Activated T-helper 2 cell treated with anti-CD3 and anti-CD28 coated beads, Interferon-gamma antibody, Interleukin-2, Interleukin-4, amounts not matched to agents 10 μg/mL and 5 μg/mL and 100 μg/mL, durations not matched to agents 14 hours and 24 hours and 36 hours (primary cell): ENCODE measurements at places on chromosomes 1 and 21.
A peak's percentile ranks its signal among the peaks of the same experiment; 100 is the strongest.

- peak; percentile 17 for DNase-seq
These were observed 619 bp downstream of the BCL9 start for GRCh38 chr1:147541672-147542568.

GRCh38 chr1:93129507-93130099 is 50.5 kb downstream of the MTF2 start:
- no peak for DNase-seq

GRCh38 chr1:178684542-178685000 is 40.5 kb upstream of the RALGPS2 start:
- DNase-seq = no peak

DNA sequence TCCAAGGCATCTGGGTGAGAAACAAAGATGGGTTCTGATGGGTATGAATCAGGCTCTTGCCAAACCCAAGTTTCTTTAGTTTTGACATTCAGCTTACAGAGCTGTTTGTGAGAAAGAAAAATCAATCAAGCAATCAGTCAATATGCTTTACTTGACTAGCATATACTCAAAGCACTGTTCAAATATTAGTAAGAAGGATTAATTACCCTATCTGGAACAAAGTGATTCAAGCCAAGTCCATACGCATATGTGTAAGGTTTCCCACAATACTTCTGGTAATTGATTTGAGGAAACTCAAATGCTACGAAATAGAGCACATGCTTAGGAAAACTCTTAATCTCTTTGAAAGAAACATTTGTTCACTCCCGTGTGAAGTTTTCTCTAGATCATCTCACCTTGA is 18.7 kb downstream of the RPE65 start:
- no peak for DNase-seq

DNA sequence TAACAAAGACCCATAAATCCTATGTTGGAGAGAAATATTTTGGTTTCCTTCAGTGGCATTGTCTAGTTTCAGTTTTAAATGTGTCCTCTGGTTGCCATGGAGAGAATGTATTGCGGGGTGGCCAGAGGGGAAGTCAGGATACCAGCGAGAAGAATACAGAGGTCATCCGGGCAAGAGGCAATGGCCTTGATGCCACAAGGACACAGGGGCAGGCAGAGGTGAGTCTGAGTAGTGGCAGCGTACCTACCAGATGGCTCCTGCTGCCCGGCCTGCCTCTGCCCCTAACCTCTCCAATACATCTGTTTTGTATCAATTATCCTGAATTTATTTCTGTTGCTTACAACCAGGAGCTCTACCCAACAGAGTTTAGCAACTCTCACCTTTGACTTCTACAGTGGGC is 14.9 kb downstream of the KLHDC7A start:
- DNase-seq = no peak

DNA sequence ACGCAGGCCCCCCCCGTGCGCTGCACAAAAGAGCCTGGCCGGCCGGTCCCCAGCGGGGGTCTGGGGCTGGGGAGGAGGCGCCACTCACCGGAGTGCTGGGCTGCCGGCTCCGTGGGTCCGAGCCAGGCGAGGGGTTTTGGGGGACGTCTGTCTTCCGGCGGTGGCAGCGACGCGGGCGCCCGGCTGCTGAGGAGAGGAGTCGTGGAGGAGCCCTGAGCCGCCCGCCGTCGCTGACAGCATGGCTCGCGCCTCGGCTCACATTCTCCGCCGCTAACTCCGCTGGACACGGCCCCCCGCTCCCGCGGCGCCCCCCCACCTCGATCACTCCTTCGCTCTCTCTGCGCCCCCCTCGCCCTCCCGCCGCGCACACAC is 649 bp downstream of the AHDC1 start:
- DNase-seq = peak; percentile 28

DNA sequence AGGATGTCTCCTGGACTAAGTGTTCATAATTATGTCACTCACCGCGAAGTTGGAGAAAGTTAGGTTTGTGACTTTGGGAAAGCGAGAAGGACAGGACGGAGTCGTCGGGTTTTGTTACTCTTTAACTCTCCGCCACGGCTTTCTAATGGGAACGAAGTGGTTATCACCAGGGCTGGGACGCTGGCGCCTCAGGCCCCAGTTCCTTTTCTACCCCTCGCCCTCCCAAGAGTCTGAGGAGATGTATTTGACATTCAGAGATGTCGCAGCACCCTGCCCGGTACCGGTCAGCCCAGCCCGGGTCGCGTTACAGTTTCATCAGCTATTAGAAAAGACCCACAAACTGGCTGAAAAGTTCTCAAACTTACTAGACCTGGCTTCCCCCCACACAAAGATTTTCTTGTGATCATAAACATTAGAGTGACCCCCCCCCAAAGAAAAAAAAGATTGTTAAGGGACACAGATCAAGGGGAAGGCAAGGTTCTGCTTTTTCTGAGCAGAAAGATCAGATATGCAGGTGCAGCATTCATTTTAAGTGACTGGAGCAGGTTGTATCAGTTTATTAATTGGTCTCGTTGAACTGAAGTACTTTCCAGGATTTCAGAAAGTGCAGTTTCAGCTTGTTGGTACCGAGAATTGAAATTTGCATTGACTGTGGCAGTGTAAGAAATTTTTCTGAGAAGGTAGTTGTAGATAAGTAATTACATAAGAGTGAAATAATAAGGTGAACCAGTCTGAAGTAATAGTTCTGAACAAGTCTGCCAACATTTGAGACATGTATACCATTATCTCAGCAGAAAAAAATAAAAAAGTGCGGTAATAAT is 859 bp upstream of the ZBTB18 start:
- no peak for DNase-seq

- no peak for DNase-seq
These were observed 554.6 kb upstream of the BEND5 start for GRCh38 chr1:49331066-49331852.

DNA sequence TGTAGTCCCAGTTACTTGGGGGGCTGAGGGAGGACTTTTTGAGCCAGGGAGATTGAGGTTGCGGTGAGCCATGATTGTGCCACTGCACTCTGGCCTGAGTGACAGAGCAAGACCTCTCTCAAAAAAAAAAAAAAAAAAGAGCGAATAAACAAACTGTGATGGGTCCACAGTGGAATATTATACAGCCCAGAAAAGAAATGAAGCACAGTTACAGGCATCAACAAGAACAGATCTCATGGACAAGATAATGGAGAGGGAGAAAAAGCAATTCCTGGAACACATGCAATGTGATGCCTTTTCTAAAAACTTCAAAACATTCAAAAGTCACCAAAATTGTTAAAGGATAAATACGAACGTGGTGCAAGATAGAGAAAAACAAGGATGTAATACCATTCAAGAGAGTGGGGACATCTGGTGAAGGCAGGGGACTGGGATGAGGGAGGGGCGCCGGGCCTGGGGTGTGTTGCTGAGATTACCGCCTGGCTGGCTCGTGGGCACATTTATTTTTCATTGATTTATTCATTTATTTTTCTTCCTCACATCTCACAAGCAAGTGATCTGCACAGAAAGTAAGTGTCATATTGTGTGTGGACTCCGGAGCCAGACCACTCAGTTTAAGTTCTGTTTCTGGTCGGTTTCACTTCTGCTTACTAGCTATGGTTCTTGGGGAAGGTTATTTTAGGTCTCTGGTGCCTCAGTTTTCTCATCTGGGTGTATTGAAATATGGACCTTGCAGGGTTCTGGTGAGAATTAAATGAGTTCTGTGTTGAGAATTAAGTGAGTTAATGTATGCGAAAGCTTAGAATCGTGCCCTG is 30.1 kb downstream of the ABCG1 start:
- DNase-seq = no peak

- DNase-seq = no peak
These were observed 25.2 kb upstream of the FGGY start for GRCh38 chr1:59271561-59272260.

GRCh38 chr1:112450773-112451172 is 54.8 kb downstream of the CTTNBP2NL start:
- no peak for DNase-seq

DNA sequence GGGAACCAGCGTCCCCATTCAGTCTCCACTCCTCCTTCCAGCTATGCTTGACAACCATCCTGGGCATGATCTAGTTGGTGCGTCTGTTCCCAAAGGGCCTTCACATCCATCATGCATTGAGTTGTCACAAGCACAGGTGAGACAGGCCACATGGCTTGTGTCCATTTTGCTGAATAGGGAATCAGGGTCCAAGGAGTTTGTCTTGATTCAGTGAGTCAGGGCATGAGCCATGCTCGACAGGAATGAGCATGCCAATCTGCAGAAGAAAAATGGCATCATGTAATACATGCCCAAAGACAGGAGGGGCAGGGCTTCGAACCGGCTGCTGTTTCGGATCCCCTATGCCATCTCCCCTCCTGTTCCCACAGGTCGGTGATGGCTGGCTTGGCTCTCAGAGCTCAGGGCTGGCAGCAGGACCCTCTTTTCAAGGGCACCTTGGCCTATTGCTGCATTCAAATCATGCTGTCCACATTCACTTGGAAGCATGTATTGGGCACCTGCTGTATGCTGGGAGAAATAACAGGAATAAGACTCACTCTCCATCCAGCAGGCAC is 44.5 kb downstream of the PKP1 start:
- DNase-seq = no peak

GRCh38 chr21:45329261-45330074 is 41.8 kb upstream of the POFUT2 start:
- no peak for DNase-seq

GRCh38 chr1:213714645-213715044 is 273.1 kb upstream of the PROX1 start:
- no peak for DNase-seq

DNA sequence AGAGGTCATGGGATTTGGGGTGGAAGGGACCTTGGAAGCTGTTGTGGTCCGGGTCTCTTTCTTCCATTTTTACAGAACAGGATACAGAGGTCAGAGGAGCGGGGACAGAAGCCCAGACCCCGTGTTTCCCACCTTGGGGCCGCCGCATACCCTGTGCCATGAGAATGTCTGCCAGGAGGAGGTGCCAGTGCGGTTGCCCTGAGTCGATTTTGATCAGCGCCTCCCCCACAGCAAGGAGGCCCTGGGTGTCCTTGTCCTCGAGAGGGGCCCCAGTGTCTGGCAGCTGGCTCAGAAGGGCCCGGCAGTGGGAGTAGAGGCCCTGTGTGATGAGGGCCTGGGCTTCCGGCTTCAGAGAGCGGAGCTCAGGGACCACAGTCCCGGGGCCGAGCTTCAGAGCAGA is 12.3 kb upstream of the MMEL1 start:
- no peak for DNase-seq

DNA sequence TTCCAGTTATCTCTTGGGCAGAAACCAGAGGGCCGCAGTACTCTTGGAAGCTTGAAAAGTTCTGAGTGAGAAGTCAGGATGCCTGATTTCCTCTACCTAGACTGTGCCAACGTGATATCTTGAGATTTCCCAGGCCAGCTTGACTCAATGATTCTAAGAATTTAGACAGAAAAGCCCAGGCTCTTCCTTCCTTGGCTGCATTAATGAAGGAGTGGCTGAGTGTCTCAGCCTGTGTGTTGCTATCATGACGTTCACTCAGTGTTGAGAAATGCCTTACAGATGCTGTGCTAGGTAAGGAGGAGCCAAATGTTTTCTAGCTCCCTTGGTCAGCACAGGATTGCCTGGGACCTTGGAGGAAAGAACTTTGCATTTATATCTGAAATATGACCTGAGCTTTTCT is 454.1 kb upstream of the USP24 start:
- no peak for DNase-seq

DNA sequence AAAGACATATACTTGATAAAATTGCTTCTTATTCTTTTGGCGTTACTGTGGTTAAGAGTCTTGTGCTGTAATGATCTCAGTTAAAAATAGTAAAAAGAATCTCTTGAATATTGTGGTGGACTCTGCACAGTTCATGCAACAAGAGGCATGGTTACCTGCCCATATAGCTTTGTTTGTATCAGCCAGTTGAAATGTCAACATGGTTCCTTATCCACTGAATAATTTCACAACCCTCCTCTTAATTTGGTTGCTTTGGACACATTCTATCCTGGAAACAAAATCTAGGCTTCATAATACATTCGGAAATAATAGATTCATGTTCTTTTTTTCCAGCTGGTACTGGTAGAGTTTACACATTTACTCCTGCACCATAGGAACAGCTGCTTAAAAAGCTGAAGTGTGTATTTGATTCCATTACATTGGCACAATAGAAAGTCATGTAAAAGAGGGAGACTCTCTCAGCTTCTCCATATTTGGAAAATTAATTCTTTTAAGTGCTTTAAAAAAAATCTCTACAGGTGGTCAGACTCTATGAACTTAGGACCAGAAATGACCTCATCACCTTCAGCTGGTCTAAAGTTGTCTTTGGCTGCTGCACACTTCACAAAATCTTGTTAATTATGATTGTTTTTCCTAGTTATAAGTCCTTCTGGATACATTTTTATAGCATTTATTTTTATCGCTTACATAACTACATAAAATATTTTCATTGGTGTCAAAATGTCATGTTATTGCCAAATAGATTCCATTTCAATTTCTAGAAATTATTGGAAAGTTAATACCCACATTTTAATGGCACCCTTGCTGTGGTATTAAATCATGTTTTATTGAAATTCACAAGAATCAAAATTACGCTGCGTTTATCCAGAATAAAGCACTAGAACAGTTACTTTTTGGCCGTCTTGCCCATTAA is 100.2 kb downstream of the LTN1 start:
- no peak for DNase-seq

DNA sequence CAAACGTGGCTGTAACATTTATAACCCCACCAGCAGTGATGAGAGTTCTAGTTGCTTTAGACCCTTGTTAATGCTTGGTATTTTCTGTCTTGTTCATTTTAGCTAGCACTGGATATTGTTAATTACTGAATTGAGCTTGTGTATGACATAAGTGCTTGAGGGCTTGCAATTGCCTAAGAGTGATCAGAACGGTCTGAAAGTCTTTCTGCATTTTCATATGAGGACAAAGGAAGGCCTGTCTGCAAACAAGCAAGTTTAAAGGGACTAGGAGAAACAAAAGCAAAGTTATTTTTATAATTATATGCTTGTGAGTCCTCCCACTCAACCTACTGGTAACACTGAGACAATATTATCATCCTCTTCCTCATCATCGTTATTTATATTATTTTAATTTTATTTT is 305.5 kb upstream of the DUSP10 start:
- DNase-seq = no peak

- DNase-seq = no peak
These were observed 2.0 kb upstream of the UTP25 start for GRCh38 chr1:209825591-209826434.

GRCh38 chr1:232034556-232034955 is 408.0 kb downstream of the DISC1 start:
- DNase-seq = no peak

DNA sequence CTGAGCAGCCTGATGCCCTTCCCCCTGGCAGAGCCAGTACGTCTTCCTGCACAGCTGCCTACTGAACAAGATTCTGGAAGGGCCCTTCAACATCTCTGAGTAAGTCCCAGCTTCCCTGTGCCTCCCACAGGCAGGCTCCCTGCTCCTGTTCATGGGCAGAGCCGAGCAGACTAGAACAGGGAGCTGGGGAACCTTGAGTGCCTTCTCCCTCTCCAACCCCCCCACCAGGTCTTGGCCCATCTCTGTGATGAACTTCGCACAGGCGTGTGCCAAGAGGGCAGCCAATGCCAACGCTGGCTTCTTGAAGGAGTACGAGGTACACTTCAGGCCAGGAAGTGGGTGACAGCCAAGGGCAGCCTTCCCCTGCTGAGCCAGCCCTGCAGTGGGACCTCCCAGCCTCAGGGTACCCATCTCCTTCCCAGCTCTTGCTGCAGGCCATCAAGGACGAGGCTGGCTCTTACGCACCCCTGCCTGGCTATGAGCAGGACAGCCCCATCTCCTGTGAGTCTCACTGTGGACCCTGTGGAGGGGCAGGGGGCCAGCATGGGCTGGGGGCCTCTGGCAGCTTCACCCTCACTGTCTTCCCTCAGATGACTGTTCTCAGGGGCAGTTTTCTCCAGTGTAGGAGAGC is 6.4 kb upstream of the LGR6 start:
- no peak for DNase-seq

- DNase-seq = no peak
These were observed 50.2 kb downstream of the SLC25A24 start for GRCh38 chr1:108149796-108150467.
